ENCODE measurements at places on chromosomes 5 and 9.

DNA sequence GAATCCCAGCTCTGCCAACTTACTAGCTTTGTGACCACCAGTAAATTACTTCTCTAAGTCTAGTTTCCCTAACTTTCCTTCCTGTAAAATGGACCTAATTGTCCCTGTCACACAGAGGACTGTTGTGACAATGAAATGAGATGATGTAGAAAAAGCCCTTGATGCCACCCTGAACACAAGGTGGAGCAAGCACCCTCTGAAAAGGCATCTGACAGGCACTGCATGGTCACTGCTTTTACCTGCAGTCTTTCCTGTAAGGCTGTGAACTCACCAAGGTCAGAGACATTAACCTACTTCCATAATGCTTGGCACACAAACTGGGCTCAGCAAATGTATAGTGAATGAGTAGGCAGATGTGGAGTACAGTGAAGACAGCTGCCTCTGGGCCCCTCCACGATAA lies 6.1 kb downstream of the SLC31A2 start:
- H3K27ac ChIP-seq = no peak overlapping the region
- H3K27me3 ChIP-seq = peaks cover 9% of the 10 kb centered on the region
- no peak overlapping the region for H3K4me3 ChIP-seq
- no peak for DNase-seq
- peaks cover 18% of the 10 kb centered on the region for H3K36me3 ChIP-seq
- peaks cover 8% of the 10 kb centered on the region for H3K4me1 ChIP-seq

DNA sequence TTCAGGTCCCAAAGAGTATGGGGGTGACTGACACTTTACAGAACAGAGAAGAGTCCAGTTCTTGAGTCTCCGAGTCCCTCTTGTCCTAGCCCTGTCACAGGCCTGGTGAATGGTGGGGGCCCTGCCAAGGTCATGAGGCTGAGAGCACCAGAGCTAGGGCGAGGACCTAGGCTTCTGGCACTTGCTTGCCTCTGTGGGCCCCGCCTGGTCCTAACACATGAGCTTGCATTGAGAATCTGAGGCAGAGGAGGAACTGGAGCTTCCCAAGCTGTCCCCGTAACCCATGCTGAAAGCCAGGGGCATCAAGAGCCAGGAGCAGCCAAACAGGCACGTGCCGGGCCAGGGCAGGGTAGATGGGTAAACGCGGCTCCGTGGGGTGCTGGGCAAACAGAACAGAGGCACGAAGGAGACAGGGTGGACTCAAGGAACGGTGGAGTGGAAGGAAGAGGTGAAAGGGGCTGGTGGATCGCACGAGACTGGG lies 41.3 kb downstream of the JADE2 start:
- H3K27me3 ChIP-seq = peaks cover 16% of the 10 kb centered on the region
- H3K4me1 ChIP-seq = peaks cover 41% of the 10 kb centered on the region
- no peak overlapping the region for H3K27ac ChIP-seq
- no peak for DNase-seq

- no peak overlapping the region for H3K27ac ChIP-seq
- H3K4me1 ChIP-seq = peaks cover 4% of the 10 kb centered on the region
- H3K36me3 ChIP-seq = peaks cover 34% of the 10 kb centered on the region
- H3K27me3 ChIP-seq = no peaks in the 10 kb centered on the region
Measured at GRCh38 chr5:180284149-180284548, 7.7 kb downstream of the MAPK9 start.

GRCh38 chr5:177484902-177485549 lies 11.6 kb upstream of the DBN1 start:
- peak overlapping the region; percentile 64 for H3K4me3 ChIP-seq
- peaks cover 31% of the 10 kb centered on the region for H3K36me3 ChIP-seq
- peak overlapping the region; percentile 5 for H3K27ac ChIP-seq
- no peak for DNase-seq
- H3K27me3 ChIP-seq = peaks cover 17% of the 10 kb centered on the region
- peaks cover 15% of the 10 kb centered on the region for H3K4me1 ChIP-seq

GRCh38 chr5:79787448-79787847 lies 97.8 kb downstream of the CMYA5 start:
- no peak overlapping the region for H3K27ac ChIP-seq
- no peaks in the 10 kb centered on the region for H3K4me1 ChIP-seq
- DNase-seq = no peak

- no peaks in the 10 kb centered on the region for H3K27me3 ChIP-seq
- no peaks in the 10 kb centered on the region for H3K4me1 ChIP-seq
- H3K27ac ChIP-seq = no peak overlapping the region
Measured at GRCh38 chr9:11319538-11319937, 706.7 kb upstream of the PTPRD start.

Data from endothelial cell (in vitro differentiated cells).